ENCODE measurements at places on chromosomes 13 and 19. TPM values are rescaled to one million over a fixed set of nuclear protein-coding genes. Genes with fewer than 3 reads are reported as not detected.

C19orf44 gene
- 3.2 TPM for total RNA-seq

- DNase-seq: no peak
These were observed 73.0 kb downstream of the NALCN start for GRCh38 chr13:101343128-101343787.

BORA gene
- 4.6 TPM for total RNA-seq

PSG4 gene
- not detected for total RNA-seq

- DNase-seq: no peak
These were observed at the start of gene ATP8B3 for GRCh38 chr19:1811942-1812425. Gene ATP8B3, minus strand, starts transcription at chr19:1812276. Its CDS starts 540 bp downstream, at chr19:1811736.

- no peak for DNase-seq
These were observed 3.1 kb upstream of the KLK1 start for GRCh38 chr19:50826492-50827240.

KLC3 gene
- total RNA-seq: under 0.01 TPM

DNA sequence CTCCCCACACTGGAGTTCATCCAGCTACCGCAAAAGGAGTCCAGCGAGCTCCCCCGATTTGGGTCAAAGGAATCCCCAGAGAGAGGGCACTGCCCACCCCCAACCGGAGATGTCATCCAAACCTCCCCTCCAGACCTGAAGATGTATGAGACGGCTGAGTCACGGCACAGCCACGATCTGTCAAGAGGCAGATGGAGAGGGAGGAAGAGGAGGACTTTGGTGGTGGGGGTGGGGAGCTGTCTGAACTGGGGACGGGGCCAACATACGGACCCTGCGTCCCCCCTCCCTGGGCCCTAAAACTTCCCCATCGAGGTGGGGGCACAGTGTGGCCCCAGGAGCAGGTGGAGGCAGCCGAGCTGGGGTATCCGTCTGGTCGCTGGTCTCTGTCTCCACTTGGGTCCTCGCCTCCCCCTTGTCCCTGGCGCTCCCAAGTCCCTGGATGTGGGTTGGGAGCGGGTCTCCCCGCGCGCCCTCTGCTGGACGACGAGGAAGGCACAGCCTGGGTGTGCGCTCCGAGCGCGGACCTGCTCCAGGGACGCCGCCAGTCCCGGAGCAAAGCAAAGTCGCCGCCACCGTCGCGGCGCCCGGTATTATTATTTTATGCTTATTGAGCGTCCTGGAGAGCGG is 3.8 kb downstream of the PDE4A start:
- DNase-seq: peak; percentile 83

GRCh38 chr13:108182652-108183051 is 32.7 kb downstream of the LIG4 start:
- DNase-seq: no peak

ZNF415 gene
- 4.6 TPM for total RNA-seq

Data from hematopoietic multipotent progenitor cell (in vitro differentiated cells).